ENCODE measurements at places on chromosomes 2 and 18.

- DNase-seq = no peak
Observed at GRCh38 chr2:232113821-232114220, 152.3 kb downstream of the DIS3L2 start.

DNA sequence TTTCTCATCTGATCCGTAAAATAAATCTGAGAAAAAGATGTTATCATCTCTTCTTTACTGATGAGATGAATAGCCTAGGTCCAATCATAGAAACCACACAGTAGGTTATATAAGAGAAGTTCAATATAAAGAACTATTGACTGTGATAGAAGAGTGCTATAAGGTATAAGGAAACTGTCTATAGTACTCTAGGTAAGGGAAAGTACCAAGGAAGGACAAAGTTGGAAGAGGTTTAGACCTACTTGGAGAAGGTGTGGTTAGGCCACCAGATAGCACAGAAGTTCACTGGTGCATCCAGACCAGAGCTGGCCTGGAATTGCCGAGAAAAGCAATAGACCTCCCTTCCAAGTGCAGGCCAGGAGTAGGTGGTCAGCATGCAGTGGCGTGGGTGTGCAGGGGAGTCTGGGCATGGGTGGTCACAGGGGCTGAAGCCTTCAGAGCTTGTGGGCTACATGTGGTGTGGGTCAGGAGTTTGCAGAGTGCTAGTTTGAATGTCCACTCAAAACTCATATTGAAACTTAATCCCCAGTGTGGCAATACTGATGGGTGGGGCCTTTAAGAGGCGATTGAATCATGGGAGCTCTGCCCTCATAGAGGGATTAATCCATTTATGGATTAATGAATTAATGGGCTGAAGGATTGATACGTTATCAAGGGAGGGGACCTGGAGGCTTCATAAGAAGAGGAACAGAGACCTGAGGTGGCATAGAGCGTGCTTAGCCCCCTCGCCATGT, 86.3 kb downstream of the ALPK2 start:
- DNase-seq = no peak

GRCh38 chr2:164504253-164504652, 117.0 kb downstream of the GRB14 start:
- no peak for DNase-seq

- no peak for DNase-seq
Observed at GRCh38 chr2:118980022-118980421, 38.0 kb downstream of the MARCO start.

DNA sequence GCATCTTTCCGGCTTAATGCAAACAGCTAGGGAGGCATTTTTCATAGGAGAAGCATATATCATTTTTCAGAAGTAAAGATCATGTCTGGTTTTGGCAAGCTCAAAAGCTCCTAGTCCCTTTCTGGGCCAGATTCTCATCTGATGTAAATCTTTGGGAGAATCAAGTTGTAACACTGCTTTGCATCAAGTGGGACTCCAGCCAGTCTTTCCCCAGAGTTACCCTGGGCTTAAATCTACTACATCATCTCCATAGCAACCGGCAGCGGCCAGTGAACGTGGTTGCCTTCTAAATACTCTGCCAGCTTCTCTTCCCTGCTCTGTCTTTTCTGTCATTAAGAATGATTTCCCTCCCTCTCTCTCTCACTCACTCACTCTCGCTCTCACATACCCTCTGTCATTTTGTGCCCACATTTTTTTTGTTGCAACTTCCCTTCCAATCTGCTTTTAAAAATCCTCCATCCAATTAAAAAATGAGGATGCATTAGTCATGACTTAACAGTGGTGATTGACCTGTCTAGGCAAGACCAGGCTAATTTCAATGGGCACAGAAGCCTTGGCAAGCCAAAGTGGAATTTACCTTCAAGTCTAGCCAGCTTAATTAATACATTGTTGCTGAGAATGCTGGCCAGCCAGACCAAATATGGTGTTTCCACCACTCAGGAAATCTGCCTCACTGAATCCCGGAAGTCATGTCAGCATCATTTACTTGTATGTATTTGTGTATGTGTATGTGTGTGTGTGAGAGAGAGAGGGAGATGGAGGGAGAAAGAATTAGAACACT, 93.0 kb downstream of the NRP2 start:
- no peak for DNase-seq

DNA sequence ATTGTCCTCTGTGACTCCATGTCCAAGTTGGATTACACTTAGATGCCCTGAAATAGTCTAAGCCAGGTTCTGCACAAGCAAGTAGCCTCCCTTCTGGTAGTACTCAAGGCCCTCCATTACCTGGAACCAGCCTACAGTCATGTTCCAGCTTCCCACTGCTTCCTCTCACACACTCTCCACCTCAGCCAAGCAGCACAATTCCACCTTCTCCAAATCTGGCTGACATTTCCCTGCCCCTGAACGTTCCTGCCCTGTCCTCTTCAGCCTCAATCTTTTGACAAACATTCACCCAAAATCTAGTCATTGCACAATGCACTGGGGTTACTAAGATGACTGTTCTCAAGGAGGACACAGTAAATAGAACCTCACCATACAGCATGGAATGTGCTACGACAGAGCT, 95.3 kb upstream of the KLHL29 start:
- no peak for DNase-seq

- DNase-seq = no peak
Observed at GRCh38 chr2:75053484-75054112, 95.2 kb downstream of the POLE4 start.

DNA sequence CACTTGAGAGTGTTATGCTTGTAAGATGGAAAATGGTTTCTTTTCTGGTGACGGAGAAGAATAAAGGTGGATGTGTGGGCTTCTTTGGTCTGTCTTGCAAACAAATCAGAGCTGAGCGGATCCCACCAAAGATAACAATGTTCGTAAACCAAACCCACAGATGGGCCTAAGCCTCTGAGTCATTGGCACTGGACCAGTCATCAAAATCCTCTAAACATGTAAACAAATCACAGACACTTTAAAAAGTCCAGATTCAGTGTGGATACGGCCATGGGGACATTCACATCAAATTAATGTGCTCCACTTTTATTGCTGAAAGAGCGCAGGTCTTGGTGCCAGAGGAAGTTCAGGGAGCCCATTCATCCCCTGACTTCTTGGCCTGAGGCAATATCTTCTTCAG, 60.5 kb upstream of the TMEM200C start:
- no peak for DNase-seq

DNA sequence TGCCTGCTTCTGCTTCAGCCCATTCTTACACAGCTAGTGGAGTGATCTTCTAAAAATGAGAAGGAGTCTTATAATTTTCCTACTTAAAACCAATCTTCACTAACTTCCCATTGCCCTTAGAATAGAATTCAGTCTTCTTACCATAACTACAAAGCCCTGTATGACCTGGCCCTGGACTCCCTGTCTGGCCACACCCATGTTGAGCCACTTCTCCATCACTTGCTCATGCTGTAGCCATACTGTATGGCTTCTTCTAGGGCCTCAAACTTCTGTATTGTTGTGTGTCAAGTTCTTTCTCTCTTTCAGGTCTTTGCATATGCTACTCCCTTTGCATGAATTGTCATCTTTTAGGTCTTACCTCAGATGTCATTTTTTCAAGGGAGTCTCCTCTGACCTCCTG, 11.2 kb downstream of the DGUOK start:
- no peak for DNase-seq

- no peak for DNase-seq
Observed at GRCh38 chr2:17245906-17246305, 272.3 kb downstream of the RAD51AP2 start.

DNA sequence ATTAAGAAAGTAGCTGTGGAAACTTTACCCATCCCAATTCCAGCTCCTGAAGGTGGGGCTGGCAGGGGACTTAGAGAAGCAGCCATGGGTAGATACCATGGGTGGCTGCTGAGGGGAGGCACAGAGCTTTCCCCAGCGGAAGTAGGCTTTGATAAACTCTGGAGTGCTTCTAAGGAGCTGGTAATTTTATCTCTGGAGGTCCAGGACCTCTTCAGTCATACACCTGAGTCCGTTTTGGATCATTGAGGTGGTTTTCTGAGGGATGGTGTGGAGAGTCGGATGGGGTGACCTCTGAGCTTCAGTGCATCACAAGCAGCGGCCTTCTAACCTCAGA, 36.7 kb upstream of the BMP10 start:
- DNase-seq = no peak

GRCh38 chr2:171566753-171567152, 44.5 kb downstream of the CYBRD1 start:
- DNase-seq = no peak

DNA sequence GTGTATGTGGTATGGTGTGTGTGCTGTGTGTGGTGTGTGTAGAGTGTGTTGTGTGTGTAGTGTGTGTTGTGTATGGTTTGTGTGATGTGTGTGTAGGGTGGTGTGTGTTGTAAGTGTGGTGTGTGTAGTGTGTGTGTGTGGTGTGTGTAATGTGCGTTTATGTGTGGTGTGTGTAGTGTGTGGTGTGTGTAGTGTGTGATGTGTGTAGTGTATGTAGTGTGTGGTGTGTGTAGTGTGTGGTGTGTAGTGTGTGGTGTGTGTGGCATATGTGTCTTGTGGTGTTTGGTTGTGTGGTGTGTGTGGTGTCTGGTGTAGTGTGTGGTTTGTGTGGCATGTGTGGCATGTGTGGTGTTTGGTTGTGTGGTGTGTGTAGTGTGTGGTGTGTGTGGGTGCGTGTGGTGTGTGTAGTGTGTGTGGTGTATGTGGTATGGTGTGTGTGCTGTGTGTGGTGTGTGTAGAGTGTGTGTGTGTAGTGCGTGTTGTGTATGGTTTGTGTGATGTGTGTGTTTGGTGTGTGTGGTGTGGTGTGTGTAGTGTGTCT, 4.0 kb upstream of the RTP5 start:
- no peak for DNase-seq

- no peak for DNase-seq
Observed at GRCh38 chr2:54967759-54968365, 82.4 kb downstream of the RTN4 start.

- no peak for DNase-seq
Observed at GRCh38 chr2:23569761-23570365, 184.9 kb downstream of the KLHL29 start.

DNA sequence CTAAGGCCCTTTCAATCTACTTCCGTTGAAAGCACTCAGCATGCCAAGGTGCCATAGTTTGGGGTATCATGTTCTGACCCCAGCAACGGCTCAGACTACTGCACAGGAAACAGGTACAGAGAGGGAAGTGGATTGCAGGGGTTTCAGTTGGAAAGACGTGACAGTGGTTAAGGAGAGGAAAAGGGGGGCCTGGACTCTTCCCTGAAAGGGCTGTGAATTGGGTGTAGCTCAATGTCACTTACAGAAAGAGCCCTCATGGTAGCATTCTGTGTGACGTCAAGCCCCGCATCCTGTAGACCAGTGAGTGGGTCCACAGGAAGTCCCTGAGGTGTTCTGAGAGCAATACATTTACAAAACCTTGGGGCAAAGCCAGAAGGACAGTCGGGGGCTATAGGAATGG, 121.5 kb upstream of the GYPC start:
- DNase-seq = no peak

DNA sequence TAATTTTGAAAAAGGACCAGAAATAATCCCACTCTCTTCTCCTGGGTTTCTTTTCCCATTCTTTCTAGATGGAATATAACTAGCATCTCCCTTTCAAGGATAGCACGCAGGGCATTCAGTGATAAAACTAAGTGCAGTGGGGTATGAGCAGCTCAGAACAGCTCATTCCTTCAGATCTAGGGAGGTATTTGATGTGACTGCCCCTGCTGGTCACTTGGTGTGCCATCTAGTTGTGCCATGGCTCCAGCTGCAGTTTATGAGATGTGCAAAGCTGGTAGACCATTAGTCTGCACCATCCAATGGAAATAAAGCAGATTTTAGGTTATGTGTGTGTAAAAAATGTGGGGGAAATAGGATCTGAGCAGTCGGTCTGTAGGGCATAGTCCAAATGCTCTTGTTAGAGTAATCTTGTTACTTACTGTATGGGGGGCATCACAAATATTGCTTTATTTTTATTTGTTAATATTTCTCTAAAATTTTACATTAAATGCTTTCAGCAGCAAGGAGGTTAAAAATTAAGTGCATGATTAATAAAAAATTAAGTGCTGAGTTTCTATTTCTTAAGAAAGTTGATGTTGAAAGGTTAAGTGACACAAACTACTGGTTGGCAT, 38.9 kb downstream of the CTAGE1 start:
- DNase-seq = no peak

DNA sequence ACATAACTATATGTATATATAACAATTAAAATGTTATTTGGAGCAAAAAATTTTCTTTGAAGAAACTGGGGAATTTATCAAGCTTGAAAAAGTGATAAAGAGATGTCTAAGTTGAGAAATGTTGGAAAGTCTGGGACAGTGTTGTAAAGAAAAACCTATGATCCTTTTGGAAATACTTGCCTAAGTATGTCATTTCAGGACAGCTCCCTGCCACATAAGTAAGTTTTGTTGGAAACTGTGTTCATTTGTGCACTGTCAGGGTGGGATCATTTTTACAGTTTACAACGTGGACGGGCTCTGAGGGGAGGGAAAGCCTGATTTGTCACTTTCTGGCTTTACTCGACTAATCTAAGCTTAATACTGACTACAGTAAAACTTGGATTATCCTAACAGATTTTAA, 10.4 kb upstream of the COL3A1 start:
- DNase-seq = no peak

DNA sequence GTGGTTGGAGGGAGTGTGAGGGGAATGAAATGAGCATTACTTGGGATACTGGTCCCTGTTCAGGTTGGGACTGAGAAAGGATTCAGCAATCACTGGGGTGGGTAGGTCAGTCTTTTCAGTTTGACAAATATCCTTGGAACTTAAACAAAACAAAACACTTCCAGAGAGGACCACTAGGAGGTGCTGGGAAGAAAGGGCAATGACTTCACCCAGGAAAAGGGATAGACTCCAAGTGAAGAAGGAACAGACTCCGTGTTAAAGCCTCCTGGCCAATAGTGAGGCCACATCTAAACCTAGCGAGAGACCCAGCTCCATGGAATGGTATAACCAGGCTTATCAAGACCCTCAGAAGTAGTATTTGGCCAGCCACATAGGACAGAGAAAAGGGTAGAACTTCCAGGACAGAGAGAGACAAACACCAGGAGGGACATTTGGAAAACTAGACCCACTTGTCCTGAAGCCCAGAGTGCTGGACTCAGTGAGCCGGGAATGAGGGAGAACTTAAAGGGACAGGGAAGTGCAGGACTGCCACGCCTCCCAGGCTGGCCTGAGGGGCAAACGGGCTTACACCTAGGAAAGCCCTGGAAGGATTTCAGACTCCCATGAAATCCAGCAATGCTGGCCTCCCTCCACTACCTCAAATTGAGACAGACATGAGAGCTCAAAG, 19.6 kb upstream of the KCNG3 start:
- no peak for DNase-seq

GRCh38 chr2:15782009-15782751, 158.2 kb upstream of the MYCN start:
- no peak for DNase-seq

GRCh38 chr18:47150824-47151366, 595 bp upstream of the HDHD2 start:
- no peak for DNase-seq

Measured in anterior cingulate cortex (tissue), 58 donors.